A549 treated with DMSO at 1 μM for 4 hours (cell line): ENCODE measurements at places on chromosomes 6 and 20. TPM values are rescaled to one million over a fixed set of nuclear protein-coding genes. Genes with fewer than 3 reads are reported as not detected.

Gene NKX2-4
- total RNA-seq = 0.03 to 0.08 TPM (median 0.07 TPM) in 3 of 5 replicates, not detected in the others

Gene HLA-DOA
- total RNA-seq = not detected in 5 replicates

Gene GFOD1
- total RNA-seq = 2.2 to 3.1 TPM (median 2.6 TPM) in 5 replicates

Gene CCM2L
- total RNA-seq = 0.28 to 0.78 TPM (median 0.62 TPM) in 5 replicates

Gene UNC5CL
- 0.28 to 0.38 TPM (median 0.33 TPM) in 5 replicates for total RNA-seq

Gene EYS
- 0.05 to 0.08 TPM (median 0.05 TPM) in 3 of 5 replicates, not detected in the others for total RNA-seq

Gene PKIG
- 35.0 to 40.5 TPM (median 37.0 TPM) in 5 replicates for total RNA-seq

Gene GNAS-AS1
- total RNA-seq = not detected in 5 replicates

Gene MYLK4
- 0.12 to 0.19 TPM (median 0.14 TPM) in 5 replicates for total RNA-seq

Gene IL17A
- not detected in 5 replicates for total RNA-seq

Gene STMN3
- 7.5 to 11.4 TPM (median 9.0 TPM) in 5 replicates for total RNA-seq

Gene SIGLEC1
- total RNA-seq = 0.01 to 0.04 TPM (median 0.02 TPM) in 3 of 5 replicates, not detected in the others

Gene ELOVL4
- total RNA-seq = 1.3 to 2.1 TPM (median 1.8 TPM) in 5 replicates

Gene HTR1E
- total RNA-seq = not detected in 5 replicates

Gene SSTR4
- not detected in 5 replicates for total RNA-seq
